ENCODE measurements at places on chromosomes 7 and 10. TPM values are rescaled to one million over a fixed set of nuclear protein-coding genes. Genes with fewer than 3 reads are reported as not detected.

GRCh38 chr10:22010539-22010938, 7.0 kb upstream of the DNAJC1 start:
- peak; percentile 11 for DNase-seq

DNA sequence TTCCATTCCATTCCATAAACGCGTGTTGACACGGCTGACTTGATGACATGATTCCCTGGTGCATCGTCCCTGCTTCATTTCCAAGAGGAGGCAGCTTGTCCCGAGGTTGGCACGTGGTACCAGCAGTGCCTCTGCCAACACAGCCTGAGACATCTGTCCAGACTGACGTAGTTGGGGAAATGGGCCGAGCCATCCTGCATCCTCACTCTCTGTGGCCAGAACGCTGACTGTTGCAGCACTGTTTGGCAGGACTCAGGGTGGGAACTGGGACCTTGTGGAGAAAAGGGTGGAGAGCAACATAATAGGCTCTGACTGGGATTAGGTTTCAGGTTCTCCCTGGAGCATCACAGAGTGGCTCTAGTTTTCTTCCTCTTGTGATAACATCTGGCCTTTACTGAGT, 118.6 kb upstream of the BTBD16 start:
- peak; percentile 96 for DNase-seq

GRCh38 chr10:101021692-101022251, 9.2 kb downstream of the PDZD7 start:
- no peak for DNase-seq

DNA sequence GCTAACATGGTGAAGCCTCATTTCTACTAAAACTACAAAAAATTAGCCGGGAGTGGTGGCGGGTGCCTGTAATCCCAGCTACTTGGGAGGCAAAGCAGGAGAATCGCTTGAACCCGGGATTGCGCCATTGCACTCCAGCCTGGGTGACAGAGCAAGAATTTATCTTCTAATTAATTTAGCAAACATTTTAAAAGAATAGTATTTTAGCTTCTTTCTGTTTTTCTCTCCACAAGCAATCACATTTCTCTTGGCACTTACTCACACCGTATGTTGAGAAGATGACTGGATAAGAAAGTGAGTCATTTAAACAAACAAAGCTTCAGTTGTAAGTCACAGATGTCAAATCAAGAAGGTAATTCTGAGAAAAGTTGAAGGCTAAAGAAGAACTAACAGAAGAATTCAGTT, 264.0 kb downstream of the ARL4A start:
- DNase-seq = no peak

SSC4D gene
- total RNA-seq = 0.84 TPM

Measured in muscle of leg (tissue), 16 donors.